ENCODE measurements at places on chromosomes 7 and 10.

DNA sequence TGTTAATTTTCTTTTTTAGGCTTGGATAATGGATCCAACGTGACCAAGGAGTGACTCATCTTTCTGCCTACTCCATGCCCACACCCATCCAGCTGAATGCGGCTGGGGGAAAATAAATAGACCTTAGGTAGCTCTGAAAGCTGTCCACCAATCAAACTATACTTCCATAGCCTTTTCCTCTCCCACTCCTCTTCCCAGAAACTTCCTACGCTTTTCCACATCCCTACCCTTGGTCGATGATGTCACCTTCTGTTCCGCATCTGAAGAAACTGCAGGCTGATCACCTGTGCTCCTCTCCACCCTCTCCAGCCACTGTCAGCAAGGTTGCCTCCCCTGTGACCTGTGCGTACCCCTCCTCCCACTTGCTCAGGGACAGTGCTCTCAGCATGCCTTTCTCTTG, 359.8 kb upstream of the KLF6 start:
- DNase-seq = peak; percentile 63

- DNase-seq = no peak
Measured at GRCh38 chr10:78260141-78260540, 226.5 kb downstream of the RPS24 start.

- DNase-seq = no peak
Measured at GRCh38 chr10:44424298-44424697, 39.4 kb upstream of the CXCL12 start.

- DNase-seq = no peak
Measured at GRCh38 chr7:4796453-4796852, 21.0 kb downstream of the AP5Z1 start.

DNA sequence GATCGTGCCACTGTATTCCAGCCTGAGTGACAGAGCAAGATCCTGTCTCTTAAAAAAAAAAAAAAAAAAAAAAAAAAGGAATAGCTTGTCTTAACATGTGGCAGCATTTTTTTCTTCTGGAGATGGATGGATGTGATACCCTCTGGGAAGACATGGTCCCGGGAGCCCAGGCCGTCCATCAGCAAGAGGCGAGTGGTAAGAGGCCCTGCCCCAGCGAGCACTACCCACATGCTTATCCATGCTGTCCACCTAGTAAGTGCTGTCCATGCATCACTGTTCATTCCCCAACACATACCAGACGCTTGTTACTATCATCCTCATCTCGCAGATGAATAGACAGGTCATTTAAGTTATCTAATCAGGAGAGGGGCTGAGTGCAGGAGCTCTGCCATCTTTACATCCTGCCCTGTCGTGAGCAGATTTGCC, 12.9 kb downstream of the ATP6V1F start:
- DNase-seq = no peak

- DNase-seq = no peak
Measured at GRCh38 chr10:114021154-114021553, 22.5 kb upstream of the ADRB1 start.

DNA sequence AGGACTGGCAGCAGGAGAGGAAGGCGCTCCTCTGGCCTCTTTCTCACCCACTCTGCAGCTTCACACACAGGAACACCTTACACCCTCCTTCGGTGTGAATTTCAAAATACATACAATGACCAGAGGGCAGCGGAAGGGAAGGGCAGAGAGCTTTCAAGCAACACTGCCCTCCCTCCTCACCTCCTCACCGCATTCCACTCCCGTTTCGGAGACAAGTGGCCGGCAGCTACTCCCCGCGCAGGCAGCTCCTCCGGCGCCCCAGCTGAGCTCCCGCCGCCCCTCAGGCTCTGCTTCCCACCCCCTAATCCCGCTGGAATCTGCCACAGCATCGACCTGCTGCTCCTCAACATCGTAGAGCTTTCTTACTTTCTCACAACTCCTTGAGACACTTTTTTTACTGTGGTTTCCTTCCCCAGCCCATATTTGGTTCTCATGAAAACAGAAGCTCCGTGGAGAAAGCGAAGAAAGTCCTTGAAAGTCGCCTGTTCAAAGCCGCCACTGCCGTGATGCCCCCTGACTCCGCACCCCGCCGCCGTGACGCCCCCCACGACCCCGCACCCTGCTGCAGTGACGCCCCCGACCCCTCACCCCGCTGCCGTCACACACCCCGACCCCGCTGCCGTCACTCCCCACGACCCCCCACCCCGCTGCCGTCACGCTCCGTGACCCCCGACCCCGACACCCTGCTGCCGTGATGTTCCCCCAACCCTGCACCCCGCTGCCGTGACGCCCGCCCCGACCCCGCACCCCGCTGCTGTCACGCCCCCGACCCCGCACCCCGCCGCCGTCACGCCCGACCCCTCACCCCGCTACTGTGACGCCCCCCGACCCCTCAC, 14.6 kb upstream of the GPER1 start:
- no peak for DNase-seq

DNA sequence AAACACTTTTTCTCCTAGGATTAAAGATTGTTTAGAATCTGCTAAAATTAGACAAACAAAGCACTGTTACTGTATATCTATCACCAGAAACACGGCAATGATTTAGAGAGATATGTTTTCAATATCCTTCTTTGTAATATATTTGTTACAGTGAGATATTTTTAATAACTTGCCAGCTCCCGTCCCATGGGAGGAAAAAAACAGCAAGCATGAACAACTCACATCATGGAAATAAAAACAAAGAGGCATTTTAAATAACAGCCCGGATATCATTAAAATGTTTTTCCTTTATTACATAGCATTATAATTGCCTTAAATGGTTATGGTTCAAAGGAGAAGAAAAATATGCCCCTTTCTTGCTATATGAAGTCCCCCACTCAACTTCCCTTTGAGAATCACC, 272.1 kb downstream of the BMPER start:
- DNase-seq = no peak

GRCh38 chr10:24716295-24716694, 7.4 kb downstream of the ARHGAP21 start:
- no peak for DNase-seq

GRCh38 chr10:79392020-79392398, 44.7 kb downstream of the PPIF start:
- no peak for DNase-seq

DNA sequence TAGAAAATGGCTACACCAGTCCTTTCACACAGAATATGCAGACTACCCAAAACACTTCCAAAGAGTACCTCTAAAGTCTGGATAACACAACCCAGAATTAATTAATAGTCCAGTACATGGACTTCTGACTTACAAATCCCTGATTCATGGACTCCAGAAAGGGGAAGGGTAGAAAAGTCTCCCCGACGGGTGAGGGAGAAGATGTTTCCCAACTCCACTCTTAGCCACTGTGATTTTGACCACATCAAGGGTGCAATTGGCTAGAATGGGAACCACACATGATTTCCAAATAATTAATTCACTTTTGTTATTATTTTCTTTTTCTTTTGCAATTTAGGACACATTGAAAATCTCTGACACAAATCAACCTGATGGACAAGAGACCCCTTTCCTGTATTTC, 1.4 kb downstream of the TMEM130 start:
- DNase-seq = no peak

GRCh38 chr7:76196786-76197185, 4.9 kb upstream of the SRRM3 start:
- DNase-seq = no peak

DNA sequence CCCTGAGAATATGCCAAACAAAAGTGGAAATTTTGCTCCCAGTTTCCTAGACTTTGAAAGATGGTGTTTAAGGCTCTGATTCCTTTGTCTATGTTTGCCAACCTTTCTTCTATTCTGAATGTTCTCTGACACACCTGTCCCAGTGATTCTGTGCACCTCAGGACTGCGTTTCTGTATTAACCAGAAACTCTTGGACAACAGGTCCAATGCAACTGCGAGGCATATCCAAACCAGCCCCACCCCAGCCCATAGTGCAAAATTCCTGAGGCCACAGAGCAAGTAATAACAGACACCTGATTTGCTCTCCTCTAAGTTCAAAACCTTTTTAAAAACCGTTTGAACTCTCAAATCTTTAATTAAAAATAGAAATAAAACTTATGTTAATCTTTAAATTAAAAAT, 37.0 kb upstream of the MSRB2 start:
- DNase-seq = no peak

DNA sequence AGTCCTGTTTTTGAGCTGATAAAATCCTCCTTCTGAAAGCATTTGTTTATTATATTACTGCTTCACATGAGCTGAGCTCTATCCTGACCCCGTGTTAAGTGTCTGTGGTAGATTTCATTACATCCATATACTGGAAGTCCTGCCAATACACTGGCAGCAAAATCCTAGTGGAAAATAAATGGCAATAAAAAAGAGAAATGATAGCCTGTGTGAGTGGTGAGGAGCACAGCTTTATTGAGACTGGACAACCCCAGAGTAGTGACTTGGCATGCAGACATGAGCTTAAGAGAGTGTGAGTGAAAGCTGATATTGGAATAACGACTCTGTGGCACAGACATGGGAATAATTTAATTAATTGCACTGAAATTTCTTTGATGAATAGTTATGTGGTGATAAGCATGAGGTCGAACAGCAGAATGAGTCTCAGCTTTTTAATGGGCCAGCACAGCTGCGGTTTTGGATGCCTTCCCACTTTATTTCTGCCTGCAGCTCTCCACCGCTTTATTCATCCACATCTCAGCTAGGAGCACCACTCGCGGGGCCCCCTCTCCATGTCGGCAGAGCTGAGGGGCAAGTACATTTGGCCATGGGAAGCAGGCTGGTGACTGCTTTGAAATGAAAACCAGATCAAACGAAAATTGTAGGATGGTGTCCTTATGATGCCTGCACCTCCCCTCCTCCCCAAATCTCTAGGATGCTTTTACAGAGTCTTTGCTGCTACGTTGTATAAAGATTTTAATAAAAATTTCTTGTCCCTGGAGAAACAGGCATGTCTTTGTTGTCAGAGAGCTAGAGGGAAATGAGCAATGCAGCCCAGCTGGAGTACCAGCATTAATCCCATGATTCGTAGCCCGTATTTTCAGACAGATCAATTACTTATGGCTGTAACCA, 494.3 kb downstream of the AUTS2 start:
- DNase-seq = no peak

GRCh38 chr7:82669141-82669540, 225.6 kb upstream of the CACNA2D1 start:
- no peak for DNase-seq

DNA sequence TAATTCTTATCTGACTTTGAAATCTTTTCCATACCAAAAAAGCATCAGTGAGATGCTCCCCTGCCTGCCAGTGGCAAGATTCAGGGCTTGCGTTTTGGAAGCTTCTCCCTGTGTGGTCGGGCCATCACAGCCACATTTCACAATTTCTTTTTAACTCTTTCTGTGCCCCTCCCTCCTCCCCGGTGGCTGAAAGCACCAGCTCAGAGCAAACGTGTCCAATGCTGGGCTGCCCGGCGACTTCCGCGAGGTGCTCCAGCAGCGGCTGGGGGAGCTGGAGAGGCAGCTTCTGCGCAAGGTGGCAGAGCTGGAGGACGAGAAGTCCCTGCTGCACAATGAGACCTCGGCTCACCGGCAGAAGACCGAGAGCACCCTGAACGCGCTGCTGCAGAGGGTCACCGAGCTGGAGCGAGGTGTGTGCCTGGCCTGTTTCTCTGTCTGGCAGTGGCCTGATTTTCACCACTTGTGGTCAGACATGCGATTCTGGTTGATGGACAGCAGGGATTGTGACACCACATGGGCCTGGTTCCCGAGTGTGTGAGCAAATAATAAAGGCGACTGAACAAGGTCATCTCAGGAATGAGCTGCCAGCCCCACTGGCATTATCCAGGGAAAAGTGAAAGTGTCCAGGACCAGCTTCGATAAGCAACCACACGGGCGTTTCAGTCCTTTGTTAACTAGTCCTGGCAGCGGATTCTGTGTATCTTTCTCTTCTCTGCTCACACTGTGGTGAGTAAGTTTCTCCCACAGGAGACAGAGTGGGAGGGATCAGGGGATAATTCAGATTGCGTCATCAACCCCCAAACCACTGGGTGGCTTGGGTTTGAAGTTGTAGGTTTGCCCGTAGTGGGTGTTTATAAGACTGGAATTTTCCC, 2.6 kb downstream of the NPTX2 start:
- peak; percentile 30 for DNase-seq

DNA sequence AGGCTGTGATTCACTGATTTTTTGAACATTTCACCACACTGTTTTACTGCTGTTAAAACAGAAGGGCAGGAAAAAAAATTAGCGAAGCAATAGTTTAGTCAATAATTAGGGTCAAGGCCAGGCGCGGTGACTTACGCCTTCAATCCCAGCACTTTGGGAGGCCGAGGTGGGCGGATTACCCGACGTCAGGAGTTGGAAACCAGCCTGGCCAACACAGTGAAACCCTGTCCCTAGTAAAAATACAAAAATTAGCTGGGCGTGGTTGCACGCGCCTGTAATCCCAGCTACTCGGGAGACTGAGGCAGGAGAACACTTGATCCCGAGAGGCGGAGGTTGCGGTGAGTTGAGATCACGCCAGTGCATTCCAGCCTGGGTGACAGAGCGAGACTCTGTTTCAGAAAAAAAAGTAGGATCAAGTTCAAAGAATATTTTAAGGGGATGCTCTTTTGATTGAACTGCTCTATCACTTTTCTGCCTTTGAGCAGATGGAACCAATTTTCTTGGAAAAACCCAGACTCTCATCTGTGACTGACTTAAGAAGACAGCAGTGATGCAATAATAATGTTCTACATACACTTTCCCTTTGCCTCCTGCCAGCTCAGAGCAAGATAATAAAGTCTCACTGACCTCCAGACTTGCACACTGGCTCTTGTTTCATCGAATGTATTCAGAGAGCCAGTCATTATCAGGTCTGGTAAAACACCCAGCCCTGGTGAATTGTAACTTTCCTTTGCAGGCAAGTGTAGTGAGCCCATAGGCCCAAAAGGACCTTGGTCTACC, 1.6 kb upstream of the PPA1 start:
- peak; percentile 95 for DNase-seq

DNA sequence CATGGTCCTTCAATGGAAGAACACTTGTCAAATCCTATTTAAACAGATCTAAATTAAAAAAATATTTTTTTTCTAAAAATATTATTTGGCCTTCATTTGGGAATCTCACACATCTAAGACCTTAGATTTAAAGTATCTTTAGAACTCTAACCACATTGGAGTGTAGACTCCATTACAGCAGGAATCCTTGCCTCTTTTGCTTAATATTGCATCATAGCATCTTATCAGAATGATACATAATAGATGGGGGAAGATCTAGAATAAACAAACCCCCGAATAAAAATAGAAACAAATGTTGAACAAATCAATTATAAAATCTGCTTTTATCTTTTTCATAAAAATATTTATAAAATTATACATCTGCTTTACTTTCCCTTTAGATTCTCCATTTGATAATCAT, 27.6 kb upstream of the EPC1 start:
- no peak for DNase-seq

GRCh38 chr10:59905066-59905730, 1.2 kb downstream of the CCDC6 start:
- peak; percentile 57 for DNase-seq

DNA sequence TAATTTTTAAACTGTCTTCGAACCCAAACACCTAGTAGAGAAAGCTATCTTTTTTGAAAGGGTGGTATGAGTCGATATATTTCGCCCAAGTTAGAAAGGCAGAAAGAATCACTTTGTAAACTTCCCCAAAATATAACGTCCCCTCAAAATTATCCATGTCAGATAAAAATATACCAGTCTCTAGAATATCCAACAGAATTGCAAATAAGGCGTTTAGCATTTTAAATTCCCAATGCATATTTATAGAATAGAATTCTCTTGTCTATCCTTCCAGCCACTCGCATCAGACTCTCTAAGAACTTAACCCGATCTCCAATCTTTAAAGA, 2.1 kb downstream of the CTBP2 start:
- no peak for DNase-seq

- DNase-seq = no peak
Measured at GRCh38 chr7:20545016-20545415, 70.5 kb upstream of the ABCB5 start.

Data from GM23248 (cell line).